ENCODE measurements at places on chromosomes 7 and 10.

- DNase-seq, result no peak
These were observed 18.3 kb upstream of the TMEM26 start for GRCh38 chr10:61471491-61471890.

- DNase-seq, result no peak
These were observed 448.1 kb upstream of the SEMA3D start for GRCh38 chr7:85634951-85635350.

GRCh38 chr10:101856626-101857025 lies 13.0 kb upstream of the KCNIP2 start:
- DNase-seq, result no peak

DNA sequence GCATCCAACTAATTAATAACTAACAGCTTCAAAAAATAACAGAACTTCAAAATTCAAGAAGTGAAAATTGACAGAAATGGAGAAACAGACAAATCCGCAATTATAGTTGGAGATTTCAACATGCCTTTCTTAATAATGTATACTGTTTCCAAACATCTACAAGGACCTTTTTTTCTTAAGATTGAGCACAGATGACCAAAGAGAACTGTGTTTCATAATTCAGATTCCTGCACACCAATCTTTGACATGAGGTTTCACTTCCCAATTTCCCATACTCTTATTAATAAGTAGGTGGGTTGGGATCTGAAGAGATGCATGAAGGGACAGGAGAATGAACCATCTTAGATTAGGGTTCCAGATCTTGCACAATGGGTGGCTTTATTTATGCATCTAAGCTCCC lies 24.9 kb upstream of the GIMAP7 start:
- DNase-seq, result peak; percentile 42

GRCh38 chr7:106064316-106064715 lies 47.8 kb downstream of the SYPL1 start:
- no peak for DNase-seq
